SJSA1 (cell line): ENCODE measurements at places on chromosomes 2 and 18. TPM values are rescaled to one million over a fixed set of nuclear protein-coding genes. Genes with fewer than 3 reads are reported as not detected.

DNA sequence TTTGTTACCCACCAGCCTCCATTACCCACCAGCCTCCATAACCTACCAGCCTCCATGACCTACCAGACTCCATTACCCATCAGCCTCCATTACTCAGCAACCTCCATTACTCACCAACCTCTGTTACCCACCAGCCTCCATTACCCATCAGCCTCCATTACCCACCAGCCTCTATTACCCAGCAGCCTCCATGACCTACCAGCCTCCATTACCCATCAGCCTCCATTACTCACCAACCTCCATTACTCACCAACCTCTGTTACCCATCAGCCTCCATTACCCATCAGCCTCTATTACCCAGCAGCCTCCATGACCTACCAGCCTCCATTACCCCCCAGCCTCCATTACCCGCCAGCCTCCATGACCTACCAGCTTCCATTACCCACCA lies 133.3 kb upstream of the HS6ST1 start:
- no peaks in the 10 kb centered on the region for H3K27me3 ChIP-seq
- no peak overlapping the region for H3K4me3 ChIP-seq
- H3K27ac ChIP-seq, result no peak overlapping the region
- no peak for DNase-seq
- no peaks in the 10 kb centered on the region for H3K36me3 ChIP-seq

DNA sequence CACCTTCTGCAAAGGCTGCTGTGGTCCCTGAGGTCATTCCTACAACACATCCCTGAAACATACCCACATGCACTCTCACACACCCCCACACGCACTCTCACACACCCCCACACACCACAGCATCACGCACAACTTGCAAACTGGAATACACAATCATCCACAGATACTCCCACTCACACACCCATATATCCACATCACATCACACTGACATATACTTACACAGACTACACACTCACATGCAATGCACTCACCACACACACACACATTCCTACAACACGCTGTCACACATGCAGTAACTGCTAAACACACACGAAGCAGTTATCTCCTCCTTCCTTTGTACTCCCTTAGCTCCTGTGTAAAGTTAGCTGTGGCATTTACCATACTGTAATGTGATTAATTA lies 57.1 kb upstream of the PKDCC start:
- H3K36me3 ChIP-seq, result no peaks in the 10 kb centered on the region
- DNase-seq, result no peak
- H3K27me3 ChIP-seq, result no peaks in the 10 kb centered on the region
- H3K27ac ChIP-seq, result no peak overlapping the region
- 0 out of 2 replicates have a peak, but pooled peaks cover 5% of the 10 kb centered on the region for H3K4me1 ChIP-seq

Gene PLCL1
- total RNA-seq, result 0.03 TPM in 1 of 2 replicates, not detected in the other

Gene NDC80
- 69.6 and 75.8 TPM in 2 replicates for total RNA-seq

DNA sequence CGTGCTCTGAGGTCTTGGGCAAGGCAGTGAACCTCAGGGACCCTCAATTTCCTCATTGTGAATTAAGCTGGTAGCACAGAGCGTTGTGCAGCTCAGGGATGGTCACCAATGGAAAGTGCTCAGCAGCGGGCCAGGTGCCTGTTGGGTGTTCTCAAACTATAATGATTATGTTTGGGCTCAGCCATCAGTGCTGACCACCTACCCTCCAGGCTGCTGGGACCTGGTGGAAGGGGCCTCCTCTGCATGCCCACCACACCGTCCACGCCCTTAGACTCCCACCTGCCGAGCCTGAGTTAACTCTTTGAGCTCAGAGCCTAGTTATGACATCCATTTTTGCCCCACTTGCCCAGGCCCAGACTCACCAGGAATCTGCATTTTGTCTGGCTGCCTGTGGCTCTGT lies 35.0 kb downstream of the GLI2 start:
- H3K27ac ChIP-seq, result peak overlapping the region; percentile 11; the same call in 1 of the 2 replicates
- no peaks in the 10 kb centered on the region for H3K27me3 ChIP-seq
- H3K4me3 ChIP-seq, result no peak overlapping the region
- H3K4me1 ChIP-seq, result peaks cover 64% of the 10 kb centered on the region
- no peak for DNase-seq
- peaks cover 11% of the 10 kb centered on the region for H3K36me3 ChIP-seq

Gene LGALSL
- total RNA-seq, result 3.9 and 4.4 TPM in 2 replicates

- no peaks in the 10 kb centered on the region for H3K27me3 ChIP-seq
- no peaks in the 10 kb centered on the region for H3K36me3 ChIP-seq
- H3K4me1 ChIP-seq, result peaks cover 85% of the 10 kb centered on the region
- H3K27ac ChIP-seq, result peak overlapping the region; percentile 97
Observed at GRCh38 chr2:101124643-101125366, 26.4 kb downstream of the TBC1D8 start.

GRCh38 chr2:236612737-236613136 lies 43.1 kb downstream of the ACKR3 start:
- H3K4me3 ChIP-seq, result no peak overlapping the region
- H3K4me1 ChIP-seq, result peaks cover 12% of the 10 kb centered on the region
- no peak for DNase-seq
- no peaks in the 10 kb centered on the region for H3K27me3 ChIP-seq
- H3K36me3 ChIP-seq, result no peaks in the 10 kb centered on the region
- H3K27ac ChIP-seq, result no peak overlapping the region

Gene ALPI
- not detected in 2 replicates for total RNA-seq

Gene SOCS6
- 23.8 and 25.1 TPM in 2 replicates for total RNA-seq

- peaks cover 14% of the 10 kb centered on the region for H3K4me1 ChIP-seq
- no peak overlapping the region for H3K4me3 ChIP-seq
- no peak for DNase-seq
- H3K27ac ChIP-seq, result peak overlapping the region; percentile 64
Observed at GRCh38 chr18:49207361-49207760, 253.1 kb downstream of the DYM start.

Gene FAM237A
- not detected in 2 replicates for total RNA-seq

- no peaks in the 10 kb centered on the region for H3K36me3 ChIP-seq
- H3K4me1 ChIP-seq, result no peaks in the 10 kb centered on the region
- no peak for DNase-seq
- H3K27me3 ChIP-seq, result no peaks in the 10 kb centered on the region
Observed at GRCh38 chr2:62270728-62271127, 74.8 kb downstream of the B3GNT2 start.

- peak; percentile 73 for DNase-seq
- peaks cover 6% of the 10 kb centered on the region; the same call in 1 of the 2 replicates for H3K36me3 ChIP-seq
- H3K27me3 ChIP-seq, result no peaks in the 10 kb centered on the region
- H3K4me1 ChIP-seq, result peaks cover 16% of the 10 kb centered on the region
- H3K4me3 ChIP-seq, result no peak overlapping the region
Observed at GRCh38 chr2:109419960-109420370, 193.8 kb downstream of the SEPTIN10 start.

- H3K4me3 ChIP-seq, result no peak overlapping the region
- H3K27ac ChIP-seq, result no peak overlapping the region
- H3K27me3 ChIP-seq, result no peaks in the 10 kb centered on the region
- no peak for DNase-seq
- no peaks in the 10 kb centered on the region for H3K4me1 ChIP-seq
- no peaks in the 10 kb centered on the region for H3K36me3 ChIP-seq
Observed at GRCh38 chr18:60556326-60556725, 183.8 kb upstream of the MC4R start.

Gene EPB41L3
- 0.21 TPM in 1 of 2 replicates, not detected in the other for total RNA-seq

Gene ANXA4
- 9.6 and 18.2 TPM in 2 replicates for total RNA-seq

GRCh38 chr2:38215993-38216392 lies 140.0 kb upstream of the CYP1B1 start:
- H3K36me3 ChIP-seq, result no peaks in the 10 kb centered on the region
- no peak overlapping the region for H3K4me3 ChIP-seq
- no peak for DNase-seq
- no peak overlapping the region for H3K27ac ChIP-seq
- no peaks in the 10 kb centered on the region for H3K27me3 ChIP-seq

GRCh38 chr2:55296393-55296792 lies 27.4 kb upstream of the MTIF2 start:
- H3K27me3 ChIP-seq, result no peaks in the 10 kb centered on the region
- H3K36me3 ChIP-seq, result peaks cover 44% of the 10 kb centered on the region
- no peak overlapping the region for H3K4me3 ChIP-seq
- DNase-seq, result no peak
- H3K4me1 ChIP-seq, result no peaks in the 10 kb centered on the region

DNA sequence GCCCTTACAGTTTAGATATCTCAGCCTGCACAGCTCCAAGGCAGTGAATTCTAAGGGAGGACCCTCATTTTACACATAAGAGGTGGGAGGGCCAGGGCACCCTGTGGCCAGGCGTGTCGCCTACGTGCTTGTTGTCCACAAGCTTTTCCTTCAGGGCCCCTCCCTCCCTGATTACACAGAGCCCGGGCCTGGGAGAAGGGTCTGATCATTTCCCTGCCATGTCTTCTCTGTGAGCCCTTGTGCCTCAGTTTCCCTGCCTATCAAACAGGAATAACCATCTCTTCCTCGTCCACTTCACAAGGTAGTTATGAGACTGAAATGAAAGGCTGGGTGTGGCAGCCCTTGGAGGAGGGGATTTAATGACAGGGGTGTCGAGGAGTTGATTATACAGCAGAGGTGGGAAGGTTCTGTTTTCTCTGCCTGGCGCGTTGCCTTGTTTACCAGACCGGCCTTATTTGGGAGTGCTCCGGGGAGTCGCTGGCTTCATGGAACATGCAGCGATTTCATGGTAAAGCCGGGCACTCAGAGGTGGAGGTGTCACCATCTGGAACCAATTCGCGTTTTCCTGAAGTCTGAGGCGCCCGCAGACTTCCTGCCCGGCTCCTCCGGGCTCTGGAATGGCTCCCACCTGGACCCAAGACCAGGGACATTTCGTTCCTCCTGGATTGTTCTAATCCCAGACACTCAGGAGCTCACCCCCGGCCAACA lies 208.9 kb downstream of the KLHL29 start:
- peaks cover 44% of the 10 kb centered on the region for H3K4me1 ChIP-seq
- peak; percentile 37 for DNase-seq
- no peaks in the 10 kb centered on the region for H3K36me3 ChIP-seq
- no peak overlapping the region for H3K4me3 ChIP-seq
- no peaks in the 10 kb centered on the region for H3K27me3 ChIP-seq
